ENCODE measurements at places on chromosomes 3 and 15.

- no peak for DNase-seq
These were observed 5.7 kb downstream of the CEP19 start for GRCh38 chr3:196706327-196706726.

GRCh38 chr3:35422836-35423601, 216.3 kb upstream of the ARPP21 start:
- DNase-seq = no peak

GRCh38 chr15:64746921-64747320, 28.5 kb downstream of the RBPMS2 start:
- no peak for DNase-seq

- no peak for DNase-seq
These were observed 63.8 kb downstream of the NPTN start for GRCh38 chr15:73569361-73569760.

GRCh38 chr3:49942651-49943050, 2.7 kb downstream of the RBM6 start:
- no peak for DNase-seq

DNA sequence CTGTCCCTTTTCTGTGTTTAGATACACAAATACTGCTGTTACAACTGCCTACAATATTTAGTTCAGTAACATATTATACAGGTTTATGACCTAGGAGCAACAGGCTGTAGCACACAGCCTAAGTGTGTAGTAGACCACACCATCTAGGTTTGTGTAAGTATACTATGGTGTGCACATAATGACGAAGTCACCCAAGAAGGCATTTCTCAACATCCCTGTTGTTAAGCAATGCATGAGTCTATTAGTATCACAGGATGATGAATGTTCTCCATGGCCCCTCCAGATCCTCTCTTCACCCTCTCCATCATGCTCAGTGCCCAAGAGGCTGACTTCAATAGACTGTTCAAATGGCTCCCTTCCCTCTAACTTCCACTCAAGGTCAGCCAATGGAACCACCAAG, 14.6 kb upstream of the SEC62 start:
- DNase-seq = no peak

GRCh38 chr15:62087671-62088352, 21.0 kb downstream of the C2CD4A start:
- DNase-seq = peak; percentile 37

DNA sequence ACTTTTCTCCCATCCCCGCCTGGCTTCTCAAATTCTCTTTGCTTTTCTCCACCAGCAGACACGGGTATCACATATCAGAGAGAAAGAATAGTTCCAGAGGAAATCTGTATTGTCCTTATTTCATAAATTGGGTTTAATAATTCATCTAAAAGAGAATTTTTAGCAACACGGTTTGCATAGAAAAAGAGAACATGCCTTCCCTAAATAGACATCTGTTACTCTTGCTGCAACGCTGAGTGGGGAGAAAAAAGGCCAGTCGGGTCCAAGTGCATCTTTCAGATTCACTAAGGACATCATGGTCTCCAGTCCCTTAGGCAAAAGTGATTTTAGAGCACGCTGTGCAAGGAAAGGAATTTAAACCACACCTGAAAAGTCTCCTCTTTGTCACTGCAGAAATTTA, 201.3 kb downstream of the ABHD5 start:
- no peak for DNase-seq

DNA sequence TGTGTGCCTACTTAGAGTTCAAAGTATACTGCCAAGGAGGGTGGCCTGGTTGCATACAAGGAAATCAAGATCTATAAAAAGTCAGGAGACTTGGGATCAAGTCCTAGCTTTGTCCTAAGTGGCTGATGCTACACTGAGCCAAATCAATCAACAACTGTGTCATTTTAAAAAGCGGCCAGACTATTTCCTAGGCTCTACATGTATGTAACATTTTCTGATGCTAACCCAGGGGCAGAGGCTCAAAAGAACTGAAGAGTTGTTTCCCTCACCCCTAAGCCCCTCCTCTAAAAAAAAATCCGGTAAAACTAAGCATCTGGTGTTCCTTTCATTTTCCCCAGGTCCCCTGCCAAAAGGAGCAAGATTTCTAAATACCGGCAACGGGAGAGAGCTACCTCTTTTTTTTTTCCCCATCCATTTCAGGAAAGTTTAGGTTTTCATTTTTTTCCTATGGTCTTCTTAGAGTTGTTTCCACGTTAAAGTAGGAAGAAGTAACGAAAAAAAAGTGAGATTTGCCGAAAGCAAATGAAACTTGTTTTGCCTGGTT, 18.8 kb upstream of the CHD2 start:
- DNase-seq = no peak
